ENCODE measurements at places on chromosomes 2 and 18.

DNA sequence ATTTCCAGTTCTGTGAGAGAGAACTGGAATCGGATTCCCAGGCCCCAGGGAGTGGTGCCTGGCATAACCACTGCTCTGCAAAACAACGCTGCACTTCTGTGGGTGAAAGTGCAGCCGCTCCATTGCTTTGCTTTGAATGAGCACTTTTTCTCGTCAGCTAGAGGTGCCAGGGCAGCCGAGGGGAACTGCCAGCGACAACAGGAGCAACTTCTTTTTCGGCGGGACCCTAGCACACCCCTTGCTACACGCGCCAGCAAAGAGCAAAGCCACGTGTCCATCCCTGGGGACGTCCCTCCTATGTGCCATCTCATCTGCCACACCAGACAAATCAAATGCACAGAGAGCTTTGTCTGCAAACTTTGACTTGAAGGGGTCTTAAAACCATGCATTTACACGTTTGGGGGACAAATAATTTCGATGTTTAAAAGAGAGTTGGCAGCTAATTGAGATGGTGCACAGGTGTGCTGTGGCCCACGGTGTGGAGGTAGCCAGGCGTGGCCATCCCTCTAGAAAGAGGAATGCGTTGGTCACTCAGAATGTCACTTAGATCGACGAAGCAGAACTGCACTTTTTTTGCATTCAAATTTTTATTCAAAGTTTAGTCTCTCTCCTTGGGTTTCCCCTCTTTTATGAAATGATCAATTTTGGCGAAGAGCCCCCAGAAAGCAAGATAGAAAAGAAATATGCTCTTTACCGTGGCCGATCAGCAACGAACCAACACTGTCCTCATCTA lies 151.8 kb downstream of the MBP start:
- no peak for DNase-seq

DNA sequence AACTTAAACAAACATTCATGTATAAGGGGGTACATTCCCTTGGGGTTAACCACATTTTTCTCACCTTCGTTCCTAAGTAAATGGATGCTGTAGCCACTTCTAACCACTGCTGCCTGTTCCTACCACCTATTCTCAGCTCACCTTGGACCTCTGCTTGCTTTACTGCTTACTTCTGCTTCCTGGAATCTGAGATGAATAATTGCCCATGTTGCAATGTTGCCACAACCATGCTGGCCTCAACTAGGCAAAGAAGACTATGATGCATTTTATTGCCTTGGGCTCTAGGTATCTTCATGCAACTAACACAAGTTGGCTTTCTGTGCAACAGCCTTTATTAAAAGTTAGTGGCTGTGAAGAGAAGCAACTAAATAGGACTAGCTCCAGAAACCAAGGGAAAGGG lies 106.3 kb upstream of the TCF4 start:
- no peak for DNase-seq

DNA sequence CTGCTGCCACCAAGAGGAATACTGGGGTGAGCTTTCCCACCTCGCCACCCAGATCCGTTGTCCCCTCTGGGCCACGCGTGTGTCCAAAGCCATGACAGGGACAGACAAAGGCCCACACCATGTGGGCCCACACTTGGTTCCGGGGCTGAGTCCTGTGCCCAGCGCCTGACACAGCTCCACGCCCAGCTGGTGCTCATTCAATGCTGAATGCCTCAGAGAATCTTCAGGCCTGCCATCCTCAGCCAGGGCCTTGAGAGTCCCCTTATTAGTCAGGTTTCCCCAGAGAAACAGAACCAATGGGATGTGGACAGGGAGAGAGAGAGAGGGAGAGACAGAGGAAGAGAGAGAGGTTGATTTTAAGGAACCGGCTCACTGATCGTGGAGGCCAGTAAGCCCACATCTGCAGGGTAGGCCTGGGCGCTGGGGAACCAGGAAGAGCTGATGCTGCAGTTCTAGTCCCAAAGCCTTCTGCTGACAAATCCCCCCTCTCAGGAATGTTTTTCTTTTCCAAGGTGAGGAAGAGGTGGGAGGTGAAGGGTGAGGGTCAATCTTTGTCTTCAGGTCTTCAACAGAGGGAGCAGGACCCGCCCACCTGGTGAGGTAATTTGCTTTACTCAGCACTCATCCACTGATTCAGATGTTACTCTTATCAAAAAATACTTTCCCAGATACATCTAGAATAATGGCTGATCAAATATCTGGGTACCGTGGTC lies 10.2 kb upstream of the SPATA3 start:
- DNase-seq = no peak

GRCh38 chr2:34825686-34826085 lies 1226.6 kb upstream of the FAM98A start:
- no peak for DNase-seq

- DNase-seq = no peak
Measured at GRCh38 chr2:162065767-162066166, 8.2 kb downstream of the DPP4 start.

- no peak for DNase-seq
Measured at GRCh38 chr2:107622741-107623310, 203.9 kb upstream of the RGPD4 start.

GRCh38 chr2:104851291-104852089 lies 2.4 kb upstream of the POU3F3 start:
- no peak for DNase-seq

- no peak for DNase-seq
Measured at GRCh38 chr2:19772981-19773380, 128.8 kb downstream of the TTC32 start.

- DNase-seq = no peak
Measured at GRCh38 chr2:64189167-64189566, 44.9 kb upstream of the PELI1 start.

DNA sequence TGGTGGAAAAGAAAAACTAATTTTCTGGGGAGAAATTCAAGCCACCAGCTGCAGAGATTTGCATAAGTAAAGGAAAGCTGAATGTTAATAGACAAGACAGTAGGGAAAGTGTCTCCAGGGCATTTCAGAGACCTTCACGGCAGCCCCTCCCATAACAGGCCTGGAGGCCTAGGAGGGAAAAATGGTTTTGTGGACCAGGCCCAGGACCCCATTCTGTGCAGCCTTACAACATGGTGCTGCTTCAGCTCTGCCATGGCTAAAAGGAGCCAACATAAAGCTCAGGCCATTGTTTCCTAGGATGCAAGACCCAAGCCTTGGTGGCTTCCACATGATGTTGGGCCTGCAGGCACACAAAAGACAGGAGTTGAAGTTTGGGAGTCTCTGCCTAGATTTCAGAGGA lies 697.1 kb downstream of the SOCS6 start:
- DNase-seq = no peak

DNA sequence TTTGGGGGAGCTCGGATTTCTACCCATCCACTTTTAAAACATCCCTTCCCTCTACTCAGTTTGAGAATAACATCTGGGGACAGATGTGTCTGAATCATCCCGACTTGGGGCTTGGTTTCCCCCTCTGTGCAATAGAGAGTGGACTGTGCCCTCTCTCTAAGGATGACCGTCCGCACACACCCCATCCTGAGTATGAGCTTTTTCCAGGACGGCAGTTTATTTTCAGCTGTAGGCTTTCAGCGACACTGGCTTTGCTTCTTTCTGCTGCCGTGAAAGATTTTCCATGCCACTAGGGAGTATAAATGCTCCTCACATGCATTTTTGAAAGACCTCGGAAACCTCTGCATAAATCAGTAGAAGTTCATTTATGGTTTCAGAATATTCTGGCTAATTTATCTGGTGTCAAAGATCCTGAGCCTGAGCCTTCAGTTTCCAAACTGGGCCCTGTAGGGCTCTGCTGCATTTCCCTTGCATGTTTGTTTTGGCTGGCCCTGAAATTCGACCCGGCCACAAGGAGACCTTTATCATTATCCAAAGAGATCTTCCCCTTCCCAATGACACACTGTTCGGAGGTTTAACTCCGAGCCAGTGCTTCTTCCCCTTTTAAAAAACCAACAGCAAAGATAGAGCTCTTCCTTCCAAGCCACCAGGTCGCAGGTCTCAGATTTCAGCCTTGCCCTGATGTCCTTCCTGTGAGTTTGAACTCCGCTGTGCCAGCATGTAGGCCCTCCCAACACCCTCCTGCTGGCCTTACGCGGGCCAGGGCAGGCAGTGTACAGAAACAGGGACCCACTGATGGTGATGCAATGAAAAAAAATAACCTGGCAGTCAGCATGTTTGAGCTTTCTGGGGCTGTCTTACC lies 53.3 kb downstream of the FECH start:
- no peak for DNase-seq

GRCh38 chr2:234953116-234954031 lies 1.6 kb downstream of the SH3BP4 start:
- no peak for DNase-seq

- DNase-seq = no peak
Measured at GRCh38 chr2:156009293-156009692, 323.2 kb downstream of the NR4A2 start.

- DNase-seq = no peak
Measured at GRCh38 chr2:38077431-38077769, 1.4 kb upstream of the CYP1B1 start.

GRCh38 chr2:45000921-45001868 lies 8.1 kb downstream of the SIX2 start:
- no peak for DNase-seq

GRCh38 chr2:209424199-209424701 lies 403 bp downstream of the MAP2 start:
- DNase-seq = no peak
